ENCODE measurements at places on chromosomes 6 and 20.

DNA sequence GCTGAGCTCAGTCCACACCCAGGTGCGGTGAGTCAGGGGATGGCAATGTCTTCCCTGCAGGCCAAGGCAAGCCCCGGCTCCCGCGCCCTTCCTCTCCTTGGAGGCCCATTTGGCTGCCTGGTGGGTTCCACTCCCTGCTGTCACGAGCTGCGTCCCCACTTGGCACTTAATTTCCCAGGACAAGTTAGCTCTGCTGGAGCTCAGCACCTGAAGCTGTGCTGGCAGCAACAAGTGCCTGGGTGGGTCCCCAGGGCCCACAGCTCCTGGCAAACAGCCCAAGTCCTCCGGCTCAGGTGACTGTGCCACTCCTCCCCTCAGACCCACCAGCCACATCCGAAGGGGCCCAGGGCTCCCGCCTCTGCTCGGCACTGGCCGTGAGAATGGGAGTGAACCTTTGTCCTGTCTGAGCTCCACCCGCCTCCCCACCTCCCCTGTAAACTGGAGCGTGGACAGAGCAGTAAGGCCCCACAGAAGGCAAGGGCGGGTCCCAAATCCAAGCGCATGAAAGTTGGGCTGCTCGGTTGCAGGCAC is 16.9 kb downstream of the LAMA5 start:
- DNase-seq: no peak

DNA sequence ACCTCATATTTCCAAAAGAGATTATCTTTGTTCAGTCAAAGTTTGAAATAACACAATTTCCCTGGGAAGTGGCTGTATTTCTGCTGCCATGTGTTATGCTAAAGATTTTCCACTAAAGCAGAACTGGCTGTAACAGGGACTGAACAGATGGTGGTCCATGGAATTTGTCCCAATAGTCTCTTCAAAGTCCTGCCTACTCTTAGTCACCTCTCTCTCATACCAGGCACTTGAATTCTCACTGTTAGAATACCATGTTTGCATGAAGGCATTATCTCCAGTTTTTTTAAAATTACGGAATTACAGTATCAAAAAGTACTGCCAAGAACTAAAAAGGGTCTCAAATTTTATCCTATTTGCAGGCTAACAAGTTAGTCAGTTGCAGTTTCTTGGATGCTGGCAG is 105.0 kb upstream of the HDDC2 start:
- no peak for DNase-seq

GRCh38 chr20:10940941-10941340 is 267.1 kb upstream of the JAG1 start:
- DNase-seq: no peak

DNA sequence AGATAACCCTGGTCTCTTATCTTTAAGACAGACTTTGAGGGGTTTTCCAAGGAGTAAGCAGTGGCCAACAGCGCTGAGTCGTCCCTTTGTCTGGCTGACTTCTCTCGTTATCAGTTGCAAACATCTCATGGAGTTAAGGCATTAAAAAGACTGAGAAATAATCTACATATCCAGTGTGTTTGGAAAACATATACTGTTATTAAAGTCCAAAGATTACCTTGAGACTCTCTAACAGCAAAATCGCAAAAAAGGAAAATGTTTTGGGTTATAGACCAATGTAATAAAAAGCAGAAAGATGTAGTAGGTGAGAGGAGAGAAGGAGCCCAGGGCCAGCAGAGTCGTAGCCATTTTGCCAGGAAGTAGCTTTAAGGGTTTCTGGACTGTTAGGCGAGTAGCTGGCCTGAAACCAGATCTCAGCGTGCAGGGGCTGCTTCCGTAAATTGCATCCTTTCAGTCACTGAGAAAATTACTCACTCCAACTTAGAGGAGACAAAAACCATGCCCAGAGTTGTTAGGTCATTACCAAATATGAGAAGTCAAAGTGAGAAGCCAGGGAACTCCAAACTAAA is 24.6 kb downstream of the MYLK4 start:
- DNase-seq: no peak

GRCh38 chr20:38109591-38110524 is 55.2 kb downstream of the TGM2 start:
- DNase-seq: no peak

DNA sequence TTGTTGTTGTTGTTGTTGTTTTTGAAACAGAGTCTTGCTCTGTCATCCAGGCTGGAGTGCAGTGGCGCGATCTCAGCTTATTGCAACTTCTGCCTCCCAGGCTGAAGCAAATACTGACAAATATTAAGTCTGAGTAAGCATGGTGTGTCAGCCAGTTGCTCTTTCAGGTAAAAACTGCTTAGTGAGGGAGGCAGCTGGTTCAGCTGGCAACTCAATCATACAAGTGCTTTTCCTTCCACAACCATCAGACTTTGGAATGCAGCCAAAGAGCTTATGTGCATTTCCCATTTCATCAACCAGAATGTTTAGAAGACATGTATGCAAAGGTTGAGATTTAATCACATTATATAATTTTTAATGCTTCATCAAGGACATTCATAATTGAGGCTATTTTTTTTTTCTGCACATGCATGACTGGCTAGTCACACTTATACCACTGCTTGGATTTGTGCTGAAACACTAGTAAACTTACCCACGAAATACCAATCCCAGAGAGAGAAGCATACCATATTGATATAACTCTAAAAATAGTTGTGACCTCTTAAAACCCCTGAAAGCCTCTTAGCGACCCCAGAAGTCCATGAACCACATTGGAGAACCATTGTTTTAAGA is 56.0 kb downstream of the CLIC5 start:
- no peak for DNase-seq

DNA sequence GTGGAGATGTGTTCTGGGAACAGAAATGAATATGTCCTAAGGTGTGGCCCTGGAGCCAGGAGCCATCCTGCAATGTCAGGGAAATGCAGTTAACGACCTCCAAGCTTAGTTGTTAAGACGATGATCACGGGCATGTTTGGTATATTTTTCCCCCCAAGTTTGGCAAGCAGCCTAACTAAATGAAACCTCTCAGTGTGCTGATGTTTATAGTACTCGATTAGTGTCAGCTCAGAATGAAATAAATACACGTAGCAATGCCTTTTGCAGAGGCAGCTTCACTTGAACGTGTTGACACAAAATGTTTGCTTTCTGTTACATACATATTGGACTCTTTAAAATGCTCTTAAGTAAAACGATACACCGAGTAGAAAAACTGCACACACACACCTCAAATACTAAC is 76.2 kb upstream of the OLIG3 start:
- DNase-seq: no peak

GRCh38 chr6:1703091-1703855 is 93.6 kb downstream of the FOXC1 start:
- no peak for DNase-seq

DNA sequence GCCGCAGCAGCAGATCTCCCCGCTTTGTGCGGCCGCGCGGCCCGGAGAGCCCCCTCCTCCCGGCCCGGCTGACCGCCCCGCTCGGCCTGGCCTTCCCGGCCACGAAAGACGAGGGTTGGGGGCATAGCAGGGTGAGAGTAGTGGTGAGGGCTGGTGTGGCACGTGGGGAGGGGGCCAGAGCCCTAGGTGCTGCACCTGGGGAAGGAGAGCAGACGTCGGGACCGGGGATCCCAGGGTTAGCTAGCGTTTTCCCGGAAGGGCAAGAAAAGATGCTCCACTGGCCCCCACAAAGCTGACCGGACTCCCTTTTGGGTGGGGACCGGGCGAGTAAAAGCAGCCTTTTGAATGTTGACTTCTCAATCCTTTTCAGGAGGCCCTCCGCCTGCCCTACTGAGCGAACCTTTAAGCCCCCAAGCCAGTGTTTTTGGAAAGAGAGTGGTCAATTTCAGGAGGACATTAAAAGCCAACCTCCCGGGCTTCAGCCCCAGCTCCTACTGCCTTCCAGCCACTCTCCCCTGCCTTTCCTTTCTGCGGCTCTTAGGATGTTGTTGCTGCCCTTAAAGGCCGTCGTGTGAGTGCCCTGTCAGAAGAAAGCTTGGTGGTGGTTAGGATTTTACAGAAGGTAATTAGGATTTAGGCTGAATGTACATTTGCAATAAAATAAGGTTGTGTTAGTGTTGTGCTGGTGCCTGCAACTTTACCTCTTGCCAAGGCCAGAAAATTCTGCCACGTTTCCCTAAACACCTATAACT is 648 bp upstream of the BACH2 start:
- DNase-seq: peak; percentile 20

- DNase-seq: no peak
These were observed 76.8 kb downstream of the REV3L start for GRCh38 chr6:111406200-111406721.

DNA sequence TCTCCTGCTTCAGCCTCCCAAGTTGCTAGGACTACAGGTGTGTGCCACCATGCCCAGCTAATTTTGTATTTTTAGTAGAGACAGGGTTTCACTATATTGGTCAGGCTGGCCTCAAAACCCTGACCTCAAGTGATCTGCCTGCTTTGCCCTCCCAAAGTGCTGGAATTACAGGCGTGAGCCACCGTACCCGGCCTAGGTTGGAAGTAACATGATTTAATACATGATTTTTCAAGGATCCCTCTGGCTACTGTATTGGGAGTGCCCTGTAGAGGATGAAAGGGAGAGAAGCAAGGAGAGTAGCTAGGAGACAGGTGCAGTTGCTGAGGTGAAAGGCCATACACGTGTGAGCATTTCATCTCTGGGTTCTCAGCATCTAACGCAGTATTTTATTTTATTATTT is 2.6 kb upstream of the NCOA3 start:
- no peak for DNase-seq

DNA sequence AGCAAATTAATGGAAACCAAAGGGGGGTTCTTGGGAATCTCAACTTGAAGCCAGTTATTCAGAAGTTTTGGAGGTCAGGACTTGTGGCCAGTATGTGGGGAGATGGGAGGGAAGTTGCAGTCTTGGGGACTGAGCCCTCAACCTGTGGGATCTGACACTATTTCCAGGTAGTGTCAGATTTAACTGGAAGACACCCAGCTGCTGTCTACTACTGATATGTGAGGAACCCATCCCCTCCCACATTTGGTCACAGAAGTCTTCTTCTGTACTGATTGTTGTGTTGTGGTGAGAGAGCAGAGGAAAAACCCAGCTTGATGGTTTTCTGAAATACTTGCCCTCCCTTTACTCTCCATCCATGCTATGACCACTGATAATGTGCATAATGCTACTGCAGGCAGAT is 134.0 kb downstream of the QRSL1 start:
- DNase-seq: no peak

DNA sequence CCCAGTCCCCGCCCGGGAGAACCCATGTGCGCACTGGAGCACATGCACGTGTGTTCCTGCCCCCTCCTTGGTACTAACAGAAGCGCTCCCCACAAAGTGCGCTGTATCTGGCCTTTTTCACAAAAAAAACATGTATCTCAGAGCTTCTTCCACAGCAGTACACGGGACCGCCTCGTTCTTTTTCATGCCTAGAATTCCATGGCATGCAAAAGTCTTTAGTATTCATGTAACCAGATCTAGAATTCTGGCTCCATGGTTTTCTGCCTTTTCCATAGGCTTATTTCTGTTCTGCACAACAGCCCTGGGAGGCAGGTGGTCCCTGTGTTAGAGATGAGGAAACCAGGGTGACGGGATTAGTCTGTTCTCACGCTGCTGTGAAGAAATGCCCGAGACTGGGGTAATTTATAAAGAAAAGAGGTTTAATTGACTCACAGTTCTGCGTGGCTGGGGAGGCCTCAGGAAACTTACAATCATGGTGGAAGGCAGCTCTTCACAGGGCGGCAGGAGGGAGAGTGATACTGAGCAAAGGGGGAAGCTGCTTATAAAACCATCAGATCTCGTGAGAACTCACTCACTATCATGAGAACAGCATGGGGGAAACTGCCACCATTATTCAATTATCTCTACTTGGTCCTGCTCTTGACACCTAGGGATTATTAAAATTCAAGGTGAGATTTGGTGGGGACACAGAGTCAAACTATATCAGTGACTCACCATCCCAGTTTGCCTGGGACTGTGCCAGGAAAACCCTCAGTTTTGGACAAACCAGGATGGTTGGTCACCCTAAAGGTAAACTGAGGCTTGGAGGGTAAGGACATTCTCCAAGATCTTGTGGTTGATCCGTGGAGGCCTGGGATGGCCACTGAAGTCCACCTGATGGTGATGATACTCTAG is 41.0 kb downstream of the C20orf203 start:
- no peak for DNase-seq

GRCh38 chr6:3592371-3592941 is 135.6 kb upstream of the SLC22A23 start:
- no peak for DNase-seq

- DNase-seq: no peak
These were observed 185.9 kb downstream of the ANKRD60 start for GRCh38 chr20:58042591-58042990.

DNA sequence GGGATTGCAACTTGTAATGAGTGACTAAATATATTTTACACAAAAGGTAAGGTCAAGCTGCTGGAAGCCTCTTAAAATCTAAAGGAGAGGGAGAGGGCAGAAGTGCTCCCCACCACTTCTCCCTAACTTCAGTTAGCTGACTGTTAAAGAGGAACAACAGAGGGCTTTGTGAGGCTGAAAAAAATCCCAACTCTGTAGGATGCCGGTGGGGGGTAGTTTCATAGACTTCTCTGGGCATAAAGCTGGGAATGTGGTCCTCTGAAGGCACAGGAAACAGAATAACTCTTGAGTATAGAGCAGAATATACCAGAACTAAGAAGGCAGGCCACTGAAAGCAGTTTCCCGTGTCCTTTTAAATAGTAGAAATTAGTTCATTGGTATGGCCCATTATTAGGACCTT is 71.6 kb downstream of the KIF6 start:
- no peak for DNase-seq

- no peak for DNase-seq
These were observed 4.6 kb downstream of the RPP21 start for GRCh38 chr6:30349421-30350177.

GRCh38 chr6:45966340-45966739 is 49.3 kb downstream of the CLIC5 start:
- no peak for DNase-seq

DNA sequence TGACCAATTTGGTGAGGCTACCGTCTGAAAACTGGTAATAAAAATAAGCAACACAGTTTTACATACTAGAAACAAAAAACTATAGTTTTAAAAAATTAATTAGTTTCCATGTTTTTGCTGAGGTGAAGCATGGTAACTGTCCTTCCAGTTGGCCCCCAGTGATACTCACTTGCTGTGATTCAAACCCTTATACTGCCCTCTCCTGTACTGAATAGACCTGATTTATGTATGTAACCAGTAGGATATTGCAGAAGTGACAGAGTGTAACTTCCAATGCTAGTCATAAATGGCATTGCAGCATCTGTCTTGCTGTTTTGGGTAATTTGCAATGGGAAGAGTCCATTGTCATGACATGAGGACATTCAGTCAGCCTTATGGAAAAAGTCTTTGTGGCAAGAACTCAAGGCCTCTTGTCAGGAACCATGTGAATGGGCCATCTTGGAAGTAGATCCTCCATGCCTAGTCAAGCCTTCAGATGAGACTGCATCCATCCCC is 8.9 kb upstream of the CHD6 start:
- no peak for DNase-seq

DNA sequence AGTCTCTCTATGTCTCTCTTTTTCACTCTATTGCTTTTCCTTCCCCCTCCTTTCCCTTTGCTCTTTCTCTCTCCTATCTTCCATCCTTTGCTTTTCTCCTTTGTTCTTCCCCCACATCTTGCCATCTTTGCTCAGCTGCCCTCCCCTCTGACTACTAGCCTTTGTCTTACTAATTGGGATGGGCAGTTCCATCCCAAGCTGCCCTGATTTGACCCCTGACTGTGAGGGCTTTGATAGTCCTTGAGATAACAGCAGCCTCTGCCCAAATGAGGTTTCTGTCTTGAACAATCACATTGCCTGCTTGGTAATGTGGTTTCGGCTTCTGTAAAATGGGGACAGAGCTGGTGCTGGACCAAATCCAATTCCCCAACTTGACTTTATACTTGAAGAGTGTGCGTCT is 327.7 kb downstream of the DHX35 start:
- no peak for DNase-seq

- DNase-seq: no peak
These were observed 86.6 kb downstream of the THBS2 start for GRCh38 chr6:169166896-169167580.
